ENCODE measurements at places on chromosomes 1 and 21.
A peak's percentile ranks its signal among the peaks of the same experiment; 100 is the strongest.

- no peak for DNase-seq
Measured at GRCh38 chr21:29413683-29414082, 115.0 kb downstream of the BACH1 start.

DNA sequence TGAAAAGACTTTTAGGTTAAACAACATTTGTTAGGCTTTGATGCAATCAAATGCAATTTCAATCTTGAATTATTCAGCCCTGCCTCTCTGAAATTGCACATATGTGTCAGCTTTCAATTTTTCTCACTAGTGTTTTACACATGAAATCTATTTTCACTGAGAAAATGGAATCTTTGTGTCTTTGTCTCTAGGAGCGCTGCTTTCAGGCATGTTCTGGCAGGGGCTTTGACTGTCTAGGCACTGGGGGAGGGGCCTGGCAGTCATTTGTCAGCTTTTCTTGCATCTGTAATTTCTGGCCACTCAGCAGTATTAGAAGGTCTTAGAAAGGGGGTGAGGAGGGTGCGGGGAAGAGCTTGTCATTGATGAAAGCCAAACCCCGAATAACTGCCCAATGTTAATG, 264.4 kb downstream of the PTPRC start:
- peak; percentile 8 for DNase-seq

- no peak for DNase-seq
Measured at GRCh38 chr1:180181996-180182642, 27.4 kb downstream of the QSOX1 start.

GRCh38 chr1:197618061-197618460, 157.2 kb downstream of the DENND1B start:
- DNase-seq: no peak

- DNase-seq: no peak
Measured at GRCh38 chr1:119448127-119448511, 33.2 kb downstream of the HSD3B2 start.

DNA sequence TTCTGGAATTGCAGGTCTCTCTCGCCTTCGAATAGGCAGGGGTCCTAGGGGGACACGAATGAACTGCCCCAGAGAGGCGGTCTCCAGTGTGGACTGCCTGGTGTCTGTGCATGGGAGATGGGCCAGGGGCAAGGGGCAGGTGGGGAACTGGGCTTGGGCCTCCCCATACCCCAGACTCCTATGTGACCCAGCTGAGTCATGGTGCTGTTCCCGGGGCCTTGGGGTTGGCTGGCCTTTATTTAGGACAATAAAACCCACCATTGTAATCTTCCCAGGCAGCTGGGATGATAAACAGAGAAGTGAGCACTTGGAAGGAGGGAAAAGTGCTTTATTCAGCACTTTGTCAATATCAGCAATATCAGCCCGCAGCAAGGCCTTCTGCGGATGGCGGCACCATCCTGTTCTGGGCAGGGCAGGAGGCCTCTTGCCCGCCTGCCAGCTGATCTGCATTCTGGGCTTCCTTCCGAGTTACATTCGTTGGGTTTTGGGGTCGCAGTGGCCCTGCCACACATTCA, 209.0 kb upstream of the TMEM51 start:
- DNase-seq: no peak

DNA sequence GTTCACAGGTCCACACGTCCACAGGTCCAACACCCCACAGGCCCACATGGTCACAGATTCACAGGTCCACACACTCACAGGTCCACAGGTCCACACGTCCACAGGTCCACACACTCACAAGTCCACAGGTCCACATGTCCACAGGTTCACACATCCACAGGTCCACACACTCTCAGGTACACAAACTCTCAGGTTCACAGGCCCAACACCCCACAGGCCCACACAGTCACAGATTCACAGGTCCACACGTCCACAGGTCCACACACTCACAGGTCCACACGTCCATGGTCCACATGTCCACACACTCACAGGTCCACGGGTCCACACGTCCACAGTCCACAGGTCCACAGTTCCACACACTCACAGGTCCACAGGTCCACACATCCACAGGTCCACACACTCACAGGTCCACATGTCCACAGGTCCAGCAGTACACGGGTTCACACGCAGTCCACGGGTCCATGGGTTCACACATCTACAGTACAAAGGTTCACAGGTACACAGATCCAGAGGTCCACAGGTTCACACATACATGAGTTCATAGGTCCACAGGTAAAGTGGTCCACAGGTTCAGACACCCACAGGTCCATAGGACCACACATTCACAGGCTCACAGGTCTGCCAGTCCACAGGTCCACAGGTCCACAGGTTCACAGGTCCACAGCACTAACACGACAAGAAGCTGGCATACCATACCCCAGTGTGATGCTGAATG, 39.3 kb upstream of the COL6A2 start:
- DNase-seq: no peak

DNA sequence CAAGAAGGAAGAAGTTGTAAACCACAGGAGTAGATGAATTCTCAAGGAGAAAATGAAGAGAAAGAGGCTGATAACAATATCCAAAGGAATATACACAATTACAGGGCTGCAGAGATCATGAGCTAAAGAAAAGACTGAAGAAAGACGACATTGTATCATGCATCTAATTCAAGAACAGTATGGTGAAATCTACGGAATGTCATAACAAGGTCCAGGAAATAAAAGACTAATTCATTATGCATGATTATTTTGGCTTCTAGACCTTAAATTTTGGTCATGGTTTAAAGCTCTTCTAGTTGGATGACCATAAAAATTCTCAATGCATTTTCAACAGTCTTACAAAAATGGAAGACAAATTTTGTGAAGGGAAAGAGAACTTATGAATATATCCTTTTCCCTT, 71.7 kb downstream of the SH3GLB1 start:
- DNase-seq: no peak

DNA sequence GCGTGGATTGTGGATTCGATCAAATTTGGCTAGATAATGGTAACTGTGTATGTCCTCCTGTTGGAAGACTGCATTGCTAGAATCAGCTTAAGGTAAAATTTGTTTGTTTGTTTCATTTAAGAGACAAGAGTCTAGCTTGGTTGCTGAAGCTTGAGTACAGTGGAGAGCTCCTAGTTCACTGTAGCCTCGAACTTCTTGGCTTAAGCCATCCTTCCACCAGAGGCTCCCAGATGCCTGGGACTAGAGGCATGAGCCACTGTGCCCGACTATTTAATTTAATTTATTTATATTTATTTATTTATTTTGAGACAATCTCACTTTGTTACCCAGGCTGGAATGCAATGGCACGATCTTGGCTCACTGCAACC, 1.5 kb downstream of the PHACTR4 start:
- no peak for DNase-seq

GRCh38 chr1:54888080-54888733, 1.2 kb upstream of the DHCR24 start:
- no peak for DNase-seq

GRCh38 chr21:27817074-27817473, 850.2 kb upstream of the ADAMTS5 start:
- no peak for DNase-seq

- DNase-seq: no peak
Measured at GRCh38 chr1:204344665-204345355, 14.9 kb downstream of the PLEKHA6 start.

DNA sequence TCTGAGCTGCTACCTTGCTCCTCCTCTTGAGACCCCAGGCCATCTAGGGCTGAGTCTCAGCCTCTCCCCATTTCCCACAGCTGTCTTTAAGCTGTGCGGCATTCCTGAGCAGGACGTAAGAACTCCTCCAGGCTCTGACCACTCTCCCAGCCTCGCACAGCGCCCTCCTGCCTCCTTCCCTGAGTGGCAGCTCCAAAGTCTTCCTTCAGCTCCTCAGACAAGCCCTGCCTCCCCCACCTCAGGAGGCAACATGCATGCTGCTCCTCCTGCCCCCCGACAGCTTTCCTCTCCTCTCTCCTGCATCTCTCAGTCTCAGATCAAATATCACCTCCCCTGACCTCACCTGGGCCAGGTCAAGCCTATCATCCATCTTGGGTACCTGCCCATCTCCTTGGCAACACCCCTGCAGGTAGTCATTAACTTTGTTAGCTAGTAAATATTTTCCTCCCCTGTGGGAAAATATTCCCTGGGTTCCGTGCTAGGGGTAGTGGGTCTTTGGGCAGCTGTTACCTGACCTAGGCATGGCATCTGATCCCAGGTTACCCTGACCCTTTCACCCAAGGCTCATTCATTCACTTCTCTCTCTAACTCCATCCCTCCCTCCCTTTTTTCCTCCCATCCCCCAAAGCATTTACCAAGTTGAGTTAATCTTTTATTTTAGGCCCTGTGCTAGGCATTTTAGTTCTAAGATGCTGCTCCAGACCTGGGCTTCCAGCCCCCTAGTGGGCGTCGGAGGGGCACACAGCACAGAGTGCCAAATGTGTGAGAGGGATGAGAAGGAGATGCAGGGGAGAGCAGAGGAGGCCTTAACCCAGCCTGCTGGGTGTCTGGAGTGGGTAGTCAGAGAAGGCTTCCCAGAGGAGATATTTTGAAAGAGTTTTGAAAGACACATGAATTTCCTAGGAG, 419.9 kb downstream of the PTPRU start:
- no peak for DNase-seq

DNA sequence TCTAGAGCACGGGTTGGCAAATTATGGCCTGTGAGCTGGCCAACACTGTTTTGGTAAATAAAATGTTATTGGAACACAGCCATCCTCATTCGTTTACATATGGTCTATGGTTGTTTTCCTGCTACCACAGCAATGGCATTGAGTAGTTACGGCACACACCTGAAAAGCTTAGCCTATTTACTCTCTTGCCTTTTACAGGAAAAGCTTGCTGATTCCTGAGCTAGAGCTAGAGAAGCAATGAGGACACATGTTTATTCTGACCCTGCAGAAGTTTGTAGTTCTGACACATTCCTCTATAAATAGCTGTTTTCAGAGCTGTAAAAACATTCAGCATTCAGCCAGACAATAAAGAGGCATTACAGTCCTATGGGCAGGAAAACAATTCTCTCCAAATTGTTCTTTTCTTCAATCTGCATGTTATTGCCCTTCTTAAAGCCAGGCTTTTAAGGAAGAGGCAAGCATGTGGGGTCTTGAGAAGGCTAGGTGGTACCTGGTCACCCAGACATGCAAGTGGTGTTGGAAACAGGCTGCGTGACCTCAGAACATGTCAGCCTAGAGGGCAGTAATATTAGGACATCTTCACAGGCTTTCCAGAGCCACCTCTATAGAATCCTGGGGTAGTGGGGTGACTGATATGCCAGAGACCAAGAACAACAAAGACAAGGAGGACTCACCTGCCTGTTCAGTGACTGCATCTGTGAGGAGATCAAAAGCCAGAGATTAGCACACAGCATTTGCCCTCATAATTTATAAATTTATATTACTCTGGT, 1.6 kb downstream of the FCRL2 start:
- DNase-seq: no peak

DNA sequence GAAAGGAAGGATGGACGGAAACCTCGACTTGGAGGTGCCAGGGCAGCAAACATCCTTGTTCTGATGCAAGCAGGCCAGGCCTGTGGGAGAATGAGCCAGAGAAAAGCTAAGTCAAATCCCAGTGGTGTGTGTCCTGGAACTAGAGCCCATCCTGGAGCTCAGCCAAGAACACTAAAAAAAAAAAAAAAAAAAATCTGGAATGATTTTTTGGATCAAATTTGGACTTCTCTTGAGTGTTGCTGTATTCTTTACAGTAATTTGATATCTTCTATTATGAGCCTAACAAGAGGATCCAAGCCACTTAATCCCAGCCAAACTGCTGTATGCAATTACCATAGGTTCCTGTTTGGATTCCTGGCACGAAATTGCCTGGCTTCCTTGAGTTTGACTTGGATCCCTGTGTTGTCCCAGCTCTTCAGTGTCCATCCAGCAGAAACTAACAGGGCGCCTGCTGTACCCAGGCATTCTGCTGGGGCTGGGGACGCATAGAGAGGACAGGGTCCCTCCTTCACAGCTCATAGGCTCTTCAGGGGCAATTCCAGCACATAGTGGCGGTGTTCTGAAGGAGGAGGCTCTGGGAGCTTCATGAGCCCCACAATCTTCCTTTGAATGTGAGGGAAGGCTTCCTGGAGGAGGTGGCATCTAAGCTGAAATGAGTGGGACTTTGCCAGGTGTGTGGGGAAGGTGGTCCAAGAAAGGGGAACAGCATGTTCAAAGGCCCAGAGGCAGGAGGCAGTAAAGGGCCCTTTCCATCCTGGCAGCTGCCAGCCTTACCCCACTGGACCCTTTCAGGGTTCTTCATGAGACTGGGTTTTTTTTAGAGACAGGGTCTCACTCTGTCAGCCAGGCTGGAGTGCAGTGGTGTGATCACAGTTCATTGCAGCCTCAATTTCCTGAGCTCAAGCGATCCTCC, 24.7 kb downstream of the EPHX1 start:
- no peak for DNase-seq

GRCh38 chr1:230240446-230241086, 173.5 kb downstream of the GALNT2 start:
- no peak for DNase-seq

GRCh38 chr1:227356620-227357146, 38.4 kb upstream of the CDC42BPA start:
- no peak for DNase-seq

DNA sequence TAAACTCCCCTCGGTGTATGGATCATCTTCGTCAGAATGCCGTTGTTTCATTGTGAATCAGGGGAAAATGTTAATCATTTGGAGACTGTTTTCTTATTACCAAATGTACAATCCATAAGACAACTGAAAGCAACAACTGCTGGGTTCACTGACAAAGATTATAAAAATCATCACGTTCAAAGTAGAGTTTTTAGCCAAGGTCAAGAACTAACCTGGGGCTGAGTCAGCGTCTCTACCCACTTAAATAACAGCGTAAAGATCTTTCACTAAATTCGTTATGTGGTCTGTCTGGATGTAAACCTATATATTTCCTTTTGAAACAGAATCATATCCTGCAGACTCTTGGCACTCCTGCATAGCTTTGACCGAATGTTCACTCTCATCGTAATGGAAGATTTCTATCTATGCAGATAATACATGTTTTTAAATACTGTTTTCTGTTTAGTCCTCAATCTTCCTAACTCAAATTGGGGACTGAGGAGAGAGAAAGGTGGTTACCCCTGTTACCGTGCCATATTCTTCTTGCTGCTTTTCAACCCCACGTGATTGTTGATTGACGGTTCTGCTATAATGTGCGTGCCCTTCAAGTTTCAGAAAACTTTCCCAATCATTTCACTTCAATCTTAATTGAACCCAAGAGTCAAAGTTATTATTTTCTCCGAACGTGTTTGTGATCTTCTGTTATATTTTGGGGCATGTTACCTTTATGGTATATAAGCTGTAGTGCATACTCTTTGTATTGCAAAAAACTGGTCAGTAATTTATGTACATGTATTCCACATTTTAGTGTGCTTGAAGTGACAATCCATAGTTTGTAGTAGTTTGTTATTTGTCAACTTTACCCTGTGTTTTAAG, 15.6 kb upstream of the NCMAP start:
- no peak for DNase-seq

All from cerebellum (tissue), 4 donors.